ENCODE measurements at places on chromosomes 1 and 21.

DNA sequence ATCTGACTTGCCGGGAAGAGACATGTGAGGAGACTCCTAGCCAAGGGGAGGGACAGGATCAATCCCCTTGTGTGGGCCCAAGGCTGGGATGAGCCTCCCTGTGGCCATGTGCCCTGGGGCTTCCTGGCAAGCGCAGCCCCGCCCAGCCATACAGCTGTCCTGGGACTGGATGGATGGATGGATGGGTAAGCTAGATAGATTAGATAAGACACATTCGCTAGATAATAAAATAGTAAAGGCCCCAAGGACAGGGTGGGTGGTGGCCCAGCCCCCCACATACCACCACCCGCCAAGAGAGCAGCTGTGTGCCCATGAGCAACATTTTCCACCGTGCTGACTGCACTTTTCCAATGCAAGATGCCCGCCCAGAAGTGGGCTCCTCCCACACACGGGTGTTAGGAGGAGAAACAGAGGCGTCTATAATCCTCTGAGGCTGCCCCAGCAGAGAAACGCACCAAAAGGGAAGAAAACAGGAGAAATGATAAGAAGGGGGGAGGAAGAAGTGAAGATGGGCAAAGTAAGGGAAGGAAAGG is 25.1 kb downstream of the ZBTB17 start:
- DNase-seq: peak; percentile 64

DNA sequence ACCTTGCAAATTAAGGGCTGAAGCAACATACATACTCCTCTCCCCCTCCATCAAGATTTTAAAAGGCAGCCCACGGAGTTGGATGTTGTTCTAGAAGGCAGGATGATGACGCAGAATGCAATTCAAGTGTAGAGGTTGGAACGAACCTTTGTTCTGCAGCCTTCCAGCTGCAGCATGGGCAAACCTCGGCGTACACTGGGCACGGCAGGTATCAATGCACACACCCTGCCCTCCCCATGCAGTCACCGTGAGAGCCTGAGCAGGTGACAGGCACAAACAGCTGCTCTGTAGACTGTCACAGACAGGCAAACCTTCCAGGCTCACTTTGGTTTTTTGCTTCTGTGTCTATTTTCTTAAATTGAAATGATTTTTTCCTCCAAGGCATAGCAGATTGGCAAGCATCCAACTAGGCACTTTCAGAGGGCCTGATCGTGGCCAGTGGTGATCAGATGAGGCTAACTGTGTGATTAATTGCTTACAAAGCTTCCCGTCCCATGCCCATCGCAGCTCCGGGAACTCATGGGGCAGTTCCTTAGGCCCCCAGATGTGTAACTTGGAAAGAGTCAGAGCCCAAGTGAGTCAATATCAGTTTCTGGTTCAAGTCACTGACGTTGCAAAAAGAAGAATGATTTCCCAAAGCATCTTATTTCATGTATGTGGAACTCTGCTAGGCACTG is 82.3 kb downstream of the ITPKB start:
- DNase-seq: peak; percentile 72

DNA sequence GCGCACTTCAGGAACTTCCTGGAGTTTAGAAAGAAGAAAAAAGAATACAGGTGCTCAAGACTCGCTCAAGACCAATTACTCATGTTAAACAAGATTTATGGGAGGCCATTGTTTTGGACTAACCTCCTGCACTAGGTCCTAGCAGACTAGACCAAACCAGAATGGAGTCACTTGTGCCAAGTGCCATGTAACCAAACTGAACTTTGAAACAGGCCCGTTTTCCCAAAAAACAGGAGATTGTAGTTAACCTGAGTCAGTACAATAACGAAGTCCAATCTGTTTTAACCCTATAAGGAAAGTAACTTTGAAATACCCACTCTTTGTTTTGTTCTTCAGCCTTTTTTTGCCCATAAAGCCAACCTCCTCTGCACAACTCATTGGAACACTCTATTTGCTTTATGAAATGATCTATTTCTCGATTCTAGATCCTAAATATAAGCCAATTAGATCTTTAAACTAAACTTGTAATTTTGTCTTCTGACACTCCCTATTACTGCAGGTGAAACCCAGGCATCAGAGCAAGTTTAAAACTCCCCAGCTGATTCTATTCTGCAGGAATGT is 695 bp upstream of the NTPCR start:
- DNase-seq: no peak

DNA sequence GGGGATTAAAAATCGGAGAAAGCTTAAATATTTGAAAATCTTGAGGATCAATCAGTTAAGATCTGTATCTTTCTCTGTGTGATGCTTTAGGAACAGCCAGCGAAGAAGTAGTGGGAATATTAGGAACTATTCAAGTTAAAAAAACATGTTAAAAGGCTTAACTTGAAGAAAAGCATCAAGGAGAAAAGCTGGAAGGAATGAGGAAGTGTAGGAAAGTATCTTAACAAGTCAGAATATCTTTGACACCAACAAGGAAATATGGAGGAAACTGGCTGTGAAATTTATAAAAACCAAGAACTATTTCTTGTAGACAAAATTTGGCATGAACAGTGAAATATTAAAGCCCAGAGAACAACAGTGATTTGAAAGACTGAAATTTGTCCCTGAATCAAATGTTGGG is 60.4 kb downstream of the ATF6 start:
- DNase-seq: no peak

GRCh38 chr1:52520148-52520547 is 32.7 kb downstream of the TUT4 start:
- DNase-seq: no peak

- DNase-seq: no peak
These were observed 64.5 kb downstream of the NPHP4 start for GRCh38 chr1:5927506-5928370.

- DNase-seq: no peak
These were observed 7.2 kb upstream of the CCN1 start for GRCh38 chr1:85573322-85573721.

- DNase-seq: no peak
These were observed 9.3 kb upstream of the MARCKSL1 start for GRCh38 chr1:32345289-32345827.

DNA sequence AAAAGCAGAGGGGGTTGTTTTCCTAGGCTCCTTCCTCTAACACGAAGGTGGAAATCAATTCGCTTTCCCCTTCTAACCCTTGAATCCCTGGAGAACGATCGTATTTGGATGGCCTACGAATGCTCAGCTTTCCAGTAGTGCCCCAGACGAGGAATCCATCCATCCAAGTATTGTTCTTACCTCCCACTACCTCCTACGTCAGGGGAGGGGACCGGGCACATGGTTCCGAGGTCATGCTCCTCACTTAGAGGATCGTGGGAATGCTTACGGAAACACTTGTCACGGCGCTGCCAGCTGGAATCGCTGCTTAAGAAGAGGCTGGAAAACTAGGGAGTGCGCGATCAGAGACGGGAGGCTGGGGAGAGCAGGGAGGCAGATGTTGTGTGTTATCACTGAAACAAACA is 47.4 kb downstream of the CAPZB start:
- no peak for DNase-seq

GRCh38 chr1:89574621-89575020 is 50.0 kb downstream of the LRRC8B start:
- no peak for DNase-seq

GRCh38 chr1:213008564-213008963 is 7.1 kb downstream of the ANGEL2 start:
- no peak for DNase-seq

DNA sequence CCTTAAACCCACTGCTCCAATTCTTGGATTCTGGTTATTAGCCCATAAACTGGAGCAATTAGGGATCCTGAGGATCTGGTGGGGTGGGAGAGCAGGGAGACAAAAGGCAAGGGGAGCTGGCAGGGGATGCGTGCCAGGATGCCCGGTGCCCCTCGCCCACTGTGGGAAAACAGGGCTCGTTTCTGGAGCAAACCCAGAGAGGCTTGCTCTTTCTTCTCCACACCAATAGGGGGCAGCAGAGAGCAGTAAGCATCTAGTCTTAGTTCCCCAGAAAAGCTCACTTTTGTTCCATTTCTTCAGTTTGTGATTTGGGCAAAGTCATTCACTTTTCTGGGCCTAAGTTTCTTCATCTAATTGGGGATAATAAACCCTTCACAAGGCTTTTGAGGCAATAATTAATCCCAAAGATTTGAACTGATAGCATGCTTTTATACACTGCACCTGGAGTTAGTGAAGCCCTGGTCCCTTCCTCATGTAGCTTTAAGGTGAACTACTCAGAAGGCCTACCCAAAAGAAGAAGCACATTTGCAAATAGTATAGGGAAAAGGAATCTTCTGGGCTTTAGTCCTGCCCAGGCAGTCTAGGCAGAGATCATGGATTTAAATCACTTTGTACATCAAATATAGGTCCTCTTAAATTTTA is 160.6 kb upstream of the USP24 start:
- no peak for DNase-seq

DNA sequence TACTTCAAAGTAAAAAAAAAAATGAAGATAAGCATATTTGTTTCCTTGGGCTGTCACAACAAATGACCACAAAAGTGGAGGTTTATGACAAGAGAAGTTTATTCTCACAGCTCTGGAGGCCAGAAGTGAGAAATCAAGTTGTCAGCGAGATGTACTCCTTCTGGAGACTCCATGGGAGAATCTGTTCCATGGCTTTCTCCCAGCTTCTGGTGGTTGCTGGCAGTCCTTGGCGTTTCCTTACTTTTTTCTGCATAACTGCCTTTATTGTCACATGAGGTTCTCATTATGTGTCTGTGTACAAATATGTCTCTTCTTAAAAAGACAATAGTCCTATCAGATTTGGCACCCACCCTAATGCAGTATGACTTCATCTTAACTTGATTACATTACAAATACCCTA is 398.3 kb downstream of the KCNT2 start:
- no peak for DNase-seq

- no peak for DNase-seq
These were observed 150.9 kb downstream of the PTPRU start for GRCh38 chr1:29387210-29387609.

- DNase-seq: no peak
These were observed 57.8 kb upstream of the SIPA1L2 start for GRCh38 chr1:232687728-232688127.

- DNase-seq: no peak
These were observed 28.6 kb upstream of the FNBP1L start for GRCh38 chr1:93419344-93419743.

- no peak for DNase-seq
These were observed 43.8 kb upstream of the ERO1B start for GRCh38 chr1:236325567-236325966.

GRCh38 chr1:245079021-245079609 is 75.7 kb upstream of the KIF26B start:
- no peak for DNase-seq

Measured in T follicular helper cell (primary cell).